ENCODE measurements at places on chromosomes 5 and 9. TPM values are rescaled to one million over a fixed set of nuclear protein-coding genes. Genes with fewer than 3 reads are reported as not detected.

Gene PCDHGA1
- 0.16 TPM for total RNA-seq

Gene CCDC180
- 0.95 TPM for total RNA-seq

Gene CD274
- 42.2 TPM for total RNA-seq

Gene NR5A1
- not detected for total RNA-seq

Gene ROR2
- total RNA-seq = 0.08 TPM

Gene NOXA1
- total RNA-seq = 0.58 TPM

Gene CAVIN4
- 0.45 TPM for total RNA-seq

Gene ADAMTS16
- not detected for total RNA-seq

Gene LCN15
- total RNA-seq = not detected

Gene GPR21
- 0.95 TPM for total RNA-seq

Gene SAPCD2
- total RNA-seq = 5.6 TPM

Gene LVRN
- 1.9 TPM for total RNA-seq

Gene SCGB3A2
- total RNA-seq = not detected

Gene MIGA2
- total RNA-seq = 23.8 TPM

Gene DMRT3
- not detected for total RNA-seq

Gene NRG2
- 0.48 TPM for total RNA-seq

Gene ERAP2
- 37.2 TPM for total RNA-seq

All from activated T-helper 17 cell treated with anti-CD3 and anti-CD28 coated beads, Interleukin-2, amount 50 U/mL, for 72 hours (primary cell).